ENCODE measurements at places on chromosomes 5 and 9.

- DNase-seq = no peak
These were observed 298.0 kb downstream of the FER start for GRCh38 chr5:109045710-109046109.

GRCh38 chr5:89087128-89087527 lies 204.1 kb upstream of the MEF2C start:
- DNase-seq = no peak

GRCh38 chr9:36922548-36922947 lies 111.5 kb downstream of the PAX5 start:
- DNase-seq = no peak

GRCh38 chr9:2758162-2758897 lies 41.0 kb downstream of the KCNV2 start:
- DNase-seq = no peak

- no peak for DNase-seq
These were observed 16.7 kb downstream of the TJP2 start for GRCh38 chr9:69190863-69191181.

DNA sequence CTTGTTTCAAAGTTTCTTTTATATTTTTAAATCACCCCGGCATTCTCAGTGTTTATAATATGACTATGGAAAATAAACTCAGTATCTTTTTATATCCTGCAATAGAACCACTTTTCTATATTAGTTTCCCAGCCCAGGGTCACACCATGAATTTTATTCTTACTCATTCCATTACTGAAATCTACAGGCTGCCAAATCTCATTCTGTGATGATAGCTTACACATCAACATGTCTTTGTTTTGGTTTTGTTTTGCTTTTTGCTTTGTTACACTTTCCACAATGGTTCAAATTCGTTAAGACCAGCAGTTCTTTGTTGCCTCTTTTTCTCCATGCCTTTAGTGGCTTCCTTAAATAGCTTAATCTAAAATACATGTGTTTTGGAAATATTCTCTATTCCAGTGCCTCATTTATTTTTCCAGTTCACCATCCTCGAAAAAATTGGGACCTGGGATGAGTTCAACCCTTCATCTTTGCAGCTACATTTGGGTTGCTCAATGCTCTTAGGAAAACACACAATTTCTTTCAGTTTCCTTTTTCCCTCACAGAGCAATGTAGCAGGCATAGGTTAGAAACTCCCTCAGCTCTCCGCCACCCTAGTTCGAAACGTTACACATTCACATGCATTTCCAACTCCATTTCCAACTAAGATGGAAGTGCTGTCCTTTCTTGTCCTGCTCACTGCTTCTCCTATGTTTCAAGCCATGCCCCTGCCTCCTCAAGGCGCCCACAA lies 1146.3 kb downstream of the MAT2B start:
- no peak for DNase-seq

GRCh38 chr9:136454026-136454796 lies 14.6 kb upstream of the INPP5E start:
- no peak for DNase-seq

DNA sequence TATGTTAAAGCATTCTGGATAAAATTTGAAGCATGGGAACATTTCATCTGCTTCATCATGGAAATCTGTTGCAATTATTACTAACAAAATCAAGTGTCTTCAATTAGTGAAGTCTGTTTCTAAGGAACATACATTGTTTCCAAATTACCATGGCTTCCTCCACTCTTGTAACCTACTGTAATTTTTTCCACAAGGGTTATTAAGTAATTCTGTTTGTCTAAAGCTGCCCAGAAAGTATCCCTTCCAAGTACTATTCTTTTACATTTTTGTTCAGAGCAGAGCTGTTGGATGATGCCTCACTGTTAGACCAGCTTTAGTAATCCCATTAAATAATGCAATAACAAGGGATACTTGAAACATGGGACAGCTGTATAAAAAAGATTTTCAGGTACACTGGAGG lies 483.5 kb upstream of the CD180 start:
- DNase-seq = no peak

- no peak for DNase-seq
These were observed 100.2 kb downstream of the MTREX start for GRCh38 chr5:55407984-55408383.

DNA sequence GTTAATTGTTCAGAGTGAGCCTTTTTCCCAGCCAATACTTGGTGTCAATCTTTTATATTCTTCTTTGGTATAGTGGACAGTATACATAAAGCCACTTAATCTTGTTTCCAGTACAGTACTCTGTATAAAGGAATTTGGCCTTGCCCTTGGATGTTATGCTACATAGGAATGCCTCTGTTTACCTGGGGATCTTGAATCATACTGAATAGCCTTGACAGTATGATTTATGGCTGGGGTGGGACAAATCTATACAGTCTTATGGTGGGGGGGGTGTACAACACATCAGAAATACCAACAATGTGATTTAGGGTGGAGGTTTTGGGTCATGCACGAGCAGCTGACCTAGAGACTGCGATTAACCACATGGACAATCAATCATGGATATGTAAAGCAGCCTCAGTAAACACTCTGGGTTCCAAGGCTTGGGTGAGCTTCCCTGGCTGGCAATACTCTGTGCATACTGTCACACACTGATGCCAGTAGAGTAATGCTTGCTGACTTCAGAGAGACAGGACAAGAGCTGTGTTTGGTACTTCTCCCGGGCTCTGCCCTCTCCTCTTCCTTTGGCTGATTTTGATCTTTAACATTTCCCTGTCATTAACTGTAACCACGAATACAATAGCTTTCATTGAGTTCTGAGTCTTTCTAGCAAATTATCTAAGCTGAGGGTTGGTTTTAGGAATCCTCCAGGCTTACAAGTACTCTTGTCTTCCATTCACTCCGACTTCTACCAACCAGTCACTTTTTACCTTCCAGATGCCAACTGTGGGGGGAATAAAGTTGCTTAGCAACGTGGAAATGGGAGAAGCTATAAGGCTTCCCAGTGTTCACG lies 84.6 kb downstream of the IARS1 start:
- DNase-seq = no peak

DNA sequence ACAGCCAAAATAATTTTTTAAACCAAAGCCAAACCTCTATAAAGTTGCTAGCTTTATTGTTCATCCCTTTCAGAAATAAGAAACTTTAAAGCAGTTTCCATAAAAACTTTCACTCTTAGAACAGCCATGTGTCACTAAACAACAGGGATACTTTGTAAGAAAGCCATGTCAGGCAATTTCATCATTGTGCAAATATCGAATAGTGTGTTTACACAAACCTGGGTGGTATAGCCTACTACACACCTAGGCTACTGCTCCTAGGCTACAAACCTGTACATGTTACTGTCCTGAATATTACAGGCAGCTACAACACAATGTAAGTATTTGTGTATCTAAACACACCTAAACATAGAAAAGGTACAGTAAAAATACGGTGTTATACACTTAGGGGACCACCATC lies 59.9 kb downstream of the TLE1 start:
- no peak for DNase-seq

- no peak for DNase-seq
These were observed 802 bp downstream of the ITGA2 start for GRCh38 chr5:52989781-52990527.

- no peak for DNase-seq
These were observed 64.7 kb upstream of the XPA start for GRCh38 chr9:97761879-97762278.

GRCh38 chr9:123997665-123998277 lies 13.8 kb upstream of the LHX2 start:
- peak; percentile 51 for DNase-seq

DNA sequence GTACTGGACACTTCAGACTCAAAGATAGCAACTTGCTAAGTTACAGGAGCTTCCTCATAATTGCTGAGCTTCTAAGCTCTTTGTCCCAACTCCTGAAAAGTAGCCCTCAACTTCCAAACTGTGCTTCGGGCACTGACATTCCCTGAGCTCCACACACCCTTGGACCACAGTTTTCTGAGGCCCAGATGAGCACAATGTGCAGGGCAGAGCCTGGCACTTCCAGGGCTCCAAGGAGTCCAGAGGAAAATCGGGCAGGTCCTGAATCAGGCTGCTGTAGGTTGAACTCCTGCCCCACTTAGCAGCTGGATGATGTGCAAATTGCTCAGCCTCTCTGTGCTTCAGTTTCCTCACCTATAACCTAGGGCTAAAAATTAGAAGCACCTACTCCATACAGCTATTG lies 54.6 kb upstream of the KCNIP1 start:
- DNase-seq = no peak

DNA sequence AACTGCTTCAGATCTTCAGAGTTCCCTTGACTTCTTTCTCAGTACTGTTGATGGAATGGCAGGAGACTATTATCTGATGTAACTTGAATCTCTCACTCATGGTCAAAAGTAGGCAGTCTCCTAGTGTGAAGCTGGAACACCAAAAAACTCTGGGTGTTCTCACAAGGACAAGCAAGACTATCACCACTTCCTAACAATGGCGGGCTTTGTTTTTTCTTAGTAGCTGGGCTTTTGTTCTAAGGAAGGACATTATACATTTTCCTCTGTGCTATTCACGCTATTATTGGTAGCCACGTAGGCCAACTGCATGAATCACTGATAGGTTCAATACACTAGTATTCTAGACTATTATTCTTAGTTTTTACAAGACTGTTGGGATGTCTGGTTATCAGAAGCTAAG lies 67.7 kb upstream of the ATG10 start:
- no peak for DNase-seq

GRCh38 chr5:156522651-156523529 lies 195.9 kb downstream of the SGCD start:
- no peak for DNase-seq

GRCh38 chr5:40939753-40940152 lies 30.5 kb downstream of the C7 start:
- no peak for DNase-seq

DNA sequence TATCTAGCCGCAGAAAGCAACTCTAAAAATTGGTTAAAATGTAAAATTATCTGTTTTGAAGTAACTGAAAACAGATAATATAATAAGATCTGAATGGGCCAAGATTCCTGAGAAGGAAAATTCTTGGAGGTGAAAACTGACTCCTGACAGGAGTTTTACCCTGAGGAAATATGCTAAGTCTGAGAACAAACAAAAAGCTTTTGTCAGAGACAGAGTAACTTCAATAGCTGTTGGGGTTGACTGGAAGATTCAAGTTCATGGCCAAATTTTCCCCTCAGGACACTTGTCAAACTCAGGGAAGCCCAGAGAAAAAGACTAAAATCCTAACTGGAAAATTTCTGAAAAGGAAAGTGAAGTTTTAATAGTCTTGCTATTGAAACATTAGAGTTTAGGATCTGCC lies 5.7 kb downstream of the PCDHB4 start:
- DNase-seq = no peak

GRCh38 chr9:84620338-84620737 lies 49.2 kb upstream of the NTRK2 start:
- DNase-seq = no peak

GRCh38 chr5:159132429-159133040 lies 32.8 kb upstream of the EBF1 start:
- DNase-seq = no peak

- DNase-seq = no peak
These were observed 510.6 kb downstream of the PRR16 start for GRCh38 chr5:120974690-120975089.

DNA sequence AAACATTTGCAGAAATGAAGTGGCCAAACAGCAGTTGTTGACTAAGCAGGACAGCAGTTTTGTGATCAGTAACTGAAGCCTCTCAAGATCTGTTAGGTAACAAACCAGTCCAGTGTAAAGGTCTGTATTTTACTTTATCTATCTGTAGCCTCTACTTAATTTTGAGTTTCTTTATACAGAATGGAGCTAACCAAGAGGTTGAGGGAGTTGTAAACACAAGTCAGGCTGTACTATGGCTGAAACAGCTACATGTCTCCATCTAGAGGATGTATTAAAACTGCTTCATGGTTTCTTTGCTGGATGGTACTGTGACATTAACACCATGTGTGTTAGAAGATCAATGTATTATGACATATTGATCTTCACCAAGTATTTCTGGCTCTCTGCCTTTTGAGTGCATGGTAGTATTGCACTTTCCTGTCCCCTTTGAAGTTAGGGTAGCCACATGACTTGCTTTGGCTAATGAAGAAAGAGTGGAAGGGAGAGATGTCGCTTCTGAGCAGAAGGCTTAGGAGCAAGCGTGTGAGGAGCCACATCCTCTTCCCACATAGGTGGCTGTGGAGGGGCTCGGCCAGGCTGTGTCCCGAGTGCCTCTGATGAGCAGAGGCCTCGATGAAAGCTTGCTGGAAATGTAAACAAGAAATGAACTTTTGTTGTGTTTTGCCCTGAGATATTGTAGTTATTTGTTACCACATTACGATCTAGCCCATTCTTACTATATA lies 105.6 kb upstream of the PCA3 start:
- no peak for DNase-seq

- DNase-seq = no peak
These were observed 27.6 kb downstream of the ABCA1 start for GRCh38 chr9:104900324-104900723.

DNA sequence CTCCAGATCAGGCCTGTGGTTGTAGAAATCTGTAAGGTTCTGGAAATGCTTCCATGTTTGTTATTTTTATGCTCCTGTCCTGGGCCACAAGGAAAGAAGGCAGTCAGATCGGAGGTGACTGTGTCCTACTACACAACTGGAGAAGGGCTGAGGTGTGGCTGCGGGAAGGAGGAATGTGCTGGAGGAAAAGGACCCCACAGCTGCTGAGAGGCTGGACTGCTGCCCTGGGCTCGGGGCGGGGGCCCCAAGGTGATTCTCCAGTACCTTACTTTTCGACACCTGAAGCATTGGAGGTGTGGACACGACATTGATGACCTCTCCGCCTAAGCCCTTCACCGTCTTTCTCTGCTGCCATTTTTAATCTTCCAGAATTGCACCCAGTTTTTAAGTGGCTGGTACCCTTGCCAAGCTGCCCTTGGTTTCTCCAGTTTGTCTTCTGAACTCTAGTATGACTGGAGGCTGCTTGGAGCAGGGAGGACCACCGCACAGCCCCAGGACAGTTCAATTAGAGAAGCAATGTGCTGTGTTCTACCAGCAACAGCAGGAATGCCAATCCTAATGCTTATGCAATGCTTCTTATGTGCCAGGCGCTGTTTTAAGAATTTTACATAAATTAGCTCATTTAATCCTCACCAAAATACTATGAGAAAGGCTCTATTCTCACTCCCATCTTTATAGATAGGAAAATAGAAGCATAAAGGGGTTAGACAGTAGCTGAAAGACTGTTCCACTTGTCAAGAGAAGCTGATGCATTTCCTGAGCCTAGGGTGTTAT lies 13.5 kb upstream of the ANKRD33B start:
- no peak for DNase-seq

DNA sequence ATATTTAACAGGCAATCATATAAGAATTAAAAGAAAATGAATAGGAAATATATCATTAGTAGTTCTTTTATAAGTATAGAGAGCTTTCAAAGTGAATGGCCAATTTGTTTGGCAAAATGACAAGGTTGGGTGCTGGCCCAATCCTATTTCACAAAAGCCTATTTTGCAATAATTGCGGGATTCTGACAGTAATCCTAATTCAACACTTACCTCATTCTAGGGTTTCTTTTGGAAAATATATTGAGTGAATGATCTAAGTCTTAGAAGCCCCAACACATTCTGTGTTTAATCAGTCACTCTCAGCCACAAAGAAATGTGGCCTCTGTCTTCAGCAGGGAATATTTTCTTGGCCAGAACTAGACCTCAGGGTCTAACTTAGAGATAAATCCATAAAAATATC lies 835.9 kb upstream of the ZNF608 start:
- DNase-seq = no peak

GRCh38 chr5:77151501-77151900 lies 59.0 kb upstream of the PDE8B start:
- DNase-seq = no peak

GRCh38 chr5:30736669-30737068 lies 456.8 kb upstream of the CDH6 start:
- no peak for DNase-seq
